ENCODE measurements at places on chromosomes 2 and 18.

GRCh38 chr2:26571316-26571715, 69.8 kb downstream of the CIB4 start:
- DNase-seq, result no peak

- no peak for DNase-seq
These were observed 147.6 kb upstream of the SETBP1 start for GRCh38 chr18:44533071-44533470.

- DNase-seq, result no peak
These were observed 38.8 kb downstream of the APLF start for GRCh38 chr2:68506170-68506569.

- DNase-seq, result no peak
These were observed 4.0 kb upstream of the MREG start for GRCh38 chr2:216017365-216017764.

DNA sequence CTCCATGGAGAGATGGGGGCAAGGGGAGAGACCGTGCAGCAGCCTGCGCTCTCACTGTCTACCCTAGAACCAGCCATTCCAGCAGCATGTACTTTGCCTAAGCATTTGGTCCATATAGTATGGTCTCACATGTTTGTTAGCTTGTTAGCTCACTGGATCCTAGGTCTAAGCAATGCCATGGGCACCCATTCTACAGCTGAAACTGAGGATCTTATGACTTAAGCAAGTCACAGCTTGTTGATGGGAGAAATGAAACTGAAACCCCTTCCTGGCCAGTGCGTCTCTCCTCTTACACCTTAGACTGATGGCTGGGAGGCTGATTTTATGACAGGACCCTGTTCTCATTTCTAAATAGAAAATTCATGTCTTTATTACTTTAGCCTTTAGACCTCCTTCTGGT, 90.1 kb downstream of the EPAS1 start:
- DNase-seq, result no peak

- DNase-seq, result no peak
These were observed 198.4 kb downstream of the CMPK2 start for GRCh38 chr2:6667326-6667725.

DNA sequence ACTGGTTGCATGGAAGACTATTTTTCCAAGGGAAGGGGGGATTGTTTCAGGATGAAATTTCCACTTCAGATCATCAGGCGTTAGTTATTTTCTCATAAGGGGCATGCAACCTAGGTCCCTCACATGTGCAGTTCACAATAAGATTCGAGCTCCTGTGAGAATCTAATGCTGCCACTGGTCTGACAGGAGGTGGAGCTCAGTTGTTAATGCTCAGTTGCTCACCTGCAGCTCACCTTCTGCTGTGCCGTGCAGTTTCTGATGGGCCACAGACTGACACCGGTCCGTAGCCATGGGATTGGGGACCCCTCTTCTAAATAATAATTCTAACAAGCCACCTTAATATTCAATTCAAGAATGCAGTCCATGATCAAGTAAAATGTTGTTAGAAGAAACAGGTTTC, 34.9 kb downstream of the PLCL1 start:
- DNase-seq, result no peak

- no peak for DNase-seq
These were observed 11.4 kb upstream of the GALNT5 start for GRCh38 chr2:157245846-157246764.

GRCh38 chr2:215110918-215111317, 27.5 kb downstream of the ABCA12 start:
- DNase-seq, result no peak

GRCh38 chr2:241895712-241896641, 26.4 kb downstream of the RTP5 start:
- no peak for DNase-seq

DNA sequence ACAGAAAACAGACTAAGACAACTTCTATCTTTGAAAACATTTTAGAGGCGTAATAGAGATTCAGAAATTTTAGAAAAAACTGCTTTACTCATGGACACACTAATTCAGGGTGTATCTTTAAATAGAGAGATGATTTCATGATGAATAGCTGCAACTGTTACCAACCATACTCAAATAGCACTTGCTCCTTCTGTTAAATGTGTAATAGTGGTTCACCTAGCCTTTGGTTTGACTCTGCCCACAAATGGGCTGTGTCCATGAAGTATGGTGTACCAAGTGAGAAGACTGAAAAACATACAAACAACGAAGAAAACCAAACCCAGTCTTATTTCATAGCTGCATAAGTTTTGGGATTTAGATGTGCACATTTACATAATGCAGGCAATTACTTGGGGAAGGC, 610.6 kb downstream of the PLCL1 start:
- no peak for DNase-seq

All from memory B cell (primary cell).